ENCODE measurements at places on chromosomes 5 and 9.

DNA sequence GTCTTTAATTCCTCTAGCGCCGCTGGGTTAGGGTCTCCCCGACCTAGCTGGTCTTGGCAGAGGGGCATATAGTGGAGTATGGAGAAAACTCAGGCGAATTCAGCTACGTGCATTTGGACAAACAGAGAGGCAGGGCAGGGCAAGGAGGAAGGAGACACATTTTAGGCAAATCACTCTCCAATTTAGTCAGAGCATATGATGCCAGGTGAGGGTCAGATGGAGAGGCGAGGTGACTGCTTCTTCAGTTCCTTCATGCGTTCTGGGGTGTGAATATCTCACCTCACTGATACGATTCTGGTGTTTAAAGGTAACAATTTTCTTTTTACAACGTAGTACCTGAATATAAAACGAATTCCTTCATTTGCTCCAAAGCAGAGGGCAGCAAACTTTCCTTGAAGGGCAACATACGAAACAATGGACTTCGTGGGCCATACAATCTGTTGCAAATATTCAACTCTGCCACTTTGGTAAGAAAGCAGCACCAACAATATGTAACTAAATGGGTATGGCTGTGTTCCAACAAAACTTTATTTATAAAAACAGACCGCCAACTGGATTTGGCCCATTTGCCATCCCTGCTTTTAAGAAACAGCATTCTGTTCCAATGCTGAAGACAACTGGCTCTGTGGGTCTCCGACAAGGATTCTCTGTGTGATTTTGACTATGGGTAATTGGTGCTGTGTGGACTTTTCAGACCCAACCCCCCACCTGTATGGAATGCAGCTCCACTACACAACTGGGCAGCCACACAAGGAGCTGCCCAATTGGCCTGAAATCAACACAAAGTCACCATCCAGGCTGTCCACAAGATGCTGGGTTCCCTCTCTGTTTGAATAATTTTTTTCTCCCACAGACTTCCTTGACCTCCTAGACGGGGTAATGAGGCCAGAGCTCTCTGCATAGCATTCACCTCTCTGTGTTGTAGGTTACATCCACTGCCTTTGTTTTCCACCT, 53.8 kb downstream of the RAPGEF1 start:
- DNase-seq = no peak

- no peak for DNase-seq
Measured at GRCh38 chr5:116534964-116535651, 39.5 kb downstream of the SEMA6A start.

DNA sequence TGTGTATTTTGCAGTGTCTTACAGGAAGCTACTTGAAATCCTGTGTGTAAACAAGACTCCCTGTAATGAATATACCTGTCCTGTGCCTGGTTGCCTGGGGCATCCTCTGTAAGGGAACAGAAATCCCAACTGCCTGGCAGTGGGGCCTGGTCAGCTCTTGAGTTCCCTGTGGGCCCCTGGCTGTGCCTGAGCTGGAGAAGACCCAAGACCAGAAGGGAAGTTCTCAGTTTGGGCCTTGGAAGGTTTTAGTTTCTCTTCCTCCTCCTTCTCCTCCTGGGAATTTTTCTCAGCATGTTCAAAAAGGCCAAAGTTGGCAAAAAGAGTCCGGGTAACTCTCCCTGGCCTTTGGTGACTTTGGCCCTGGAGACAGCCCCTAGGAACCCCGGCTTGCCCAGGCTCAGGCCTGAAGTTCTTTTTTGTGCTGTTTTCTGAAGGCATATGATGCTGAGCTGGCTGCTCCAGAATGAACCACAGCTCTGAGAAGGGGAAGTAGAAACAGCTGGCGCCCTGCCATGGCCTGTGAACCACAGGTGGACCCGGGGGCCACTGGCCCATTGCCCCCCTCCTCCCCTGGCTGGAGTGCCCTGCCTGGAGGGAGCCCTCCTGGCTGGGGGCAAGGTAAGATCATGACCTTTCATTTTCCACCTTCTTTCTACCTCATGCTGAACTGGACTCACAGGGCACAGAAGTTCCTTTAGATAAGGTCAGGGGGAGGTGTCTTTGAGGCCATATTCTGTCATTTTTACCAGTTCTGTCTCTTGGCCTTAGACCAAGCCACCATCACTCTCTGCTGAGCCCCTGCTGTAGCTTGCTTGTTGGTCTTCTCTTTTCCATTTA, 5.8 kb downstream of the TMEM268 start:
- peak; percentile 66 for DNase-seq

DNA sequence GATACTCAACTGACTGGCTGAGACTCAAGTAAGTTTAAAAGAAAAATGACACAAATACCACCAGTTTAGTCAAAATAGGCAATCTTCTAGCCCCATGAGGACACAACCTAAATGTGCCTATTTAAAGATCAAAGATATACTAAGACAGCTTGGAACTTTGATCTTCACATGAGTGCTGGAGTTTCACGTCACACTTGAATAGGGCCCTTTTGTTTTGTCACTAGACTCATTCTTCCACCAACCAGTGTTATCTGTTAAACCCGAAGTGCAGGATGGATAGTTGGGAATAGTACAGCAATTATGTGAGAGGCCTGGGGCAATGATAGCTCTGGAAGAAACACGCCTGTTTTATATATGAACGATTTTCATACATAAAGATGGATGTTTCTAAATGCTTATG, 792.8 kb upstream of the NUDT12 start:
- no peak for DNase-seq

DNA sequence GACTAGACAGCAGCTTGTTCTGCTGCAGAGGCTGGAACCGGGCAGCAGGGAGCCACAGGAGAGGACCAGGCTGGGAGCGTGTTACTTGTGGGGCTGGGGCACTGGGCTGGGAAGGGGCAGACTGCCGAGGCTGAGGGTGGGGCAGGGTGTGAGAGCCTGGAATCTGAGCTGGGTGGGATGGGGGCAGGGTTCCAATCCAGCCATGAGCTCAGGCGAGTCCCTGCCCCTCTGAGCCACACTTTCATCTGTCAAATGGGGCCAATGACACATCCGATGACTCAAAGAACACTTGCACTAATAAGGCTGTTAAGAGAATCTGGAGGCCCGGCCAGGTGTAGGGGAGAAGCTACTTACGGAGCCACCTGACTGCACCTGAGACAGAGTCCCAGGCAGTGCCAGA, 18.7 kb upstream of the WDR38 start:
- peak; percentile 51 for DNase-seq
